Midbrain (tissue), 1 donor: ENCODE measurements at places on chromosomes 7 and 10.

DNA sequence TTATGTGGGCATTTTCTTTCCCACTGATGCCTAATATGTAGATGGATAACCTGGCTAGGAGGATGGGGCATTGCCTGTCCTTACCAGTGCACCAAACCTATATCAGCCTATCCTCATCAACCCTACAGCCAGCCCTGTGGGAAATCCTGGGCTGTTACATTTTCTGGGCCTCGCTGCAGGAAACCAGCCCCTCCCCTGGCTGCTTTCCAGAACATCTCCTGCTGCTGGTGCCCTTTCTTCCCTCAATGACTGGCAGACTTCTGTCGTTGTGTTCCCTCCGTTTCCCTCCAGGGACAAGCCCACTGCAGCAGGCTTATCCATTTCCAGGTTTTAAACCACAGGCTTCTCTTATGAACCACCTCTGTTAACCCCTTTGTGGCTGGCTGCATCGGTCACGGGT, 486.1 kb upstream of the COBL start:
- no peak for DNase-seq

DNA sequence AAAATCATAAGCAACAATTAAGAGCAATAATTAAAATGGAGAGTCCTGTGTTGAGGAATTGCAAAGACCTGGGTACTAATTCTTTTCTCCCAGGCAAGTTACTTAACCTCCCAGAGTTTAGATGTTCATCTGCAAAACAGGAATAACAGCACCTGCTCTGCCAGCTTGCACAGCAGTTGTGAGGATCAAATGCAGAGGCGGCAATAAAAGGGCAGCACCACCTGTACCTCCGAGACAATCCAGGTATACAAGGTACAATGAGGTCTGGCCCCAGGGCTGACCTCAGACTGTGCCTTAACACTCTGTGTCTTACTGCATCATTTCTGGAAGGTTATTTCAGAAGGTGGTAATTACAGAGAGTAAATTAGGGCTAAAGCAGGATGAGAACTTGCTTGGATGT, 14.5 kb upstream of the FAM204A start:
- no peak for DNase-seq

DNA sequence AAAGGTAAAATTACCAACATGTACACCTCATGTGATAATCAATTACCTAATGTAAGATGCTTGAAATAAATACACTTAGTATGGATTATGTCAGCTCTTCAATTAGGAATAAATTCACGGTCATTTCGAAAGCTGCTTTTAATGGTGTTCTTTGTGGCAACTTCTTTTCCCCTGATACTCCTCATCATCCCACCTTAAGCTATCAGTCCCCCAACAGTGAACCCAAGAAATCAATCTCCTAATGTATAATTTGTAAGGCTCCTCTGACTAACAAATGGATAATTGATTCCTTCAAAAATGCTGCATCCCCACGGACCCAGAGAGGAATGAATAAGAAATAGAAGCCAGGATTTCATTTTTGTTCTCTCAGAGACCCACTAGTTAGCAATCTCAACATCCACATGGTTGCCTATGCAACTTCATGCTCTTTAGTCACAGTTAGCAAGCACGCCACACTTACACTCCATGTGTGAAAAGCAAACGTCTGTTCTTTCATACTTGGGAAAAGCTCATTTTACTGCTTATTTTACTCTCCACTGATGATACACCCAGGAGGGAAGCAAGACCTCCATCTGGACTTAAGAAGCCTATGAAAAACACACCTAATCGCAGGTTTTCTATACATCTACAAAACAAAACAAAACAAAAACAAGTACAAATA, 70.1 kb downstream of the VPS41 start:
- no peak for DNase-seq

- DNase-seq: peak; percentile 78
Observed at GRCh38 chr7:77759294-77759889, 38.8 kb downstream of the TMEM60 start.

DNA sequence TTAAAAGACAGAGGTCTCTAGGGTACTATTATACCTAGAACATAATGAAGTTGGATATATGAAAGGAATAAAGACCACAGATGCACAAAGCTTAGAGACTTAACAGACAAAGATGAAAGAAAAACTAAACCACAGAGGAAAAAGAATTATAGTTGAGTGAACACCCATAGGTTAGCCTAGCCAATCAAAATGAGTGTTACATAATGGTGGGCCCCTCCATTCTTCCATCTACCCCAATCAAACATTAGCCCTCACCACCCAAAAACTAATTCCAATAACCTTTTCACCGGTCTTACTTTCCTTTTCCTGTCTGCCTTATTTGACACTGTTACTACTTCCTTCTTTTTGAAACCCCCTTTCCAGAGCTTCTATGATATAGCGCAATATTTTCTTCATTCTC, 130.1 kb downstream of the ELMO1 start:
- no peak for DNase-seq
